Activated CD4-positive, alpha-beta T cell treated with anti-CD3 and anti-CD28 coated beads for 48 hours (primary cell): ENCODE measurements at places on chromosomes 16 and 17.

- DNase-seq = no peak
Observed at GRCh38 chr17:4019275-4019674, 55.0 kb upstream of the ATP2A3 start.

DNA sequence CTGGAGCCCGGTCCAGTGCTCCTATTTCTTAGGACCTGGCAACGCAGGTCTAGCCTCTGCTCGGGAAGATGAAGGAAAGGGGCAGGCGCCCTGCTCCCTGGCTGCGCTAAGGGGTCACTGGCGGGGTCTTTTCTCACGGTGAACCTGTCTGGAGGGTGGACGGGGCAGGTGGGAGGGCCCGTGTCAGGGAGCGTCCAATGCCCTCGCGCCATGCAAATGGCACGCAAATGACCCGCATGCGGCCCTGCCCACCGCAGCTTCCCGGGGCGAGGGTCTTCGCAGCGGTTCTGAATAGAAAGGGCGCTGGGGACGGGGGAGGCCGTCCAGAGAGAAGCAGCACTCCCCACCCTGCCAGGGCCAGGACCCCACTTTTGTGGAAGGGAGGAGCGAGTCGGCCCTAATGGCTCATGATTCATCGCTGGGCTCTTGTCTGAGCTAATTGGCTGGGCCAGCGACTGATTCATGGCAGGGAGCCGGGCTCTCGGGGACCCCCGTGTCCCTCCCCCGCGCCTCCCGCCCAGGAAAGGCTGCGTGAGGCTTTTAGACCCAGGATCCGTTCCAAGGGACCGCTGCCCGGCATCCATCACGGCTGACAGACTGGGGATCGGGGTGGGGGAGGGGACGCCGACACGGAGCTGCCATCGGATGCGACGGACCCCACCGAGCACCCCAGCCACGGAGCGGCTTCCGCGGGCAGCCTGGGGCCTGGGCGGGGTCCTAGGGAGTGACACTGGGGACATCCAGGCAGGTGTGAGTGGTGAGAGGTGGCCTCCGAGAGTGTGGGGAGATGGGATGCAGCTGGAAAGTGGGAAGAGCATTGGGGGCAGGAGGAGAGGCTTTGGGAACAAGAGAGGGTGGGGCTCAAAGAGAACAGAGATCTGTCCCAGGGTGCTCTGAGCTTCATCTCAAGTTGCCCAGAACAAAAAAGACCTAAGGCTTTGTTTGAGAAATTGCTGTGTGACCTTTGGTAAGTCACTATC is 25.0 kb upstream of the NGFR start:
- peak; percentile 4 for DNase-seq

DNA sequence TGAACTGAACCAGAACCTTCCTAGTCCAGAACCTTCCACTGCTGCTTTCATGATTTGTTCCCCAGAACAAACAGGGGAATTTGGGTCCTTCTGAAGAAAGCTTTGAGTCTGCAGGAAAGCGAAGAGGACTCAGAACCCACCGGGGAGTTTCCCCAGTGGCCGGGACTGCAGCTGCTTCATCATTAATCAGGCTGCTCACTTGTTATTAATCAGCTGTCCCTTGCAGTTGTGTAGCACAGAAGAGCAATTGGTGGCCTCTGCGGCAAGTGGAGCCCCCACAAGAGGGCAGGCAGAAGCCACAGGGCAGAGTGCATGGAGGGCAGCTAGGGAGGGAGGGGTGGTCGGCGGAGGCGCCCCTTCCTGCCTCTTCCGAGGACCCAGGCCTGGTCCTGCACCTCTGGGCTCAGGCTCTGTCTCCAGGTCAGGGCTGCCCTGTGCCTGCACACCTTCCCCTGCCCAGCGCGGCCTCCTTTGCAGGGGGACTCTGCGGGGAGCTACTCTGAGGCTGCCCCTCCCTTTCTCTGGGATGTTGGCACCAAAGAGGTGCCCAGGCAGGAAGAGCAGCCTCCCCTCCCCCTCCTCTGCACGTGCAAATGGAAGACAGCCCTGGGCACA is 6.9 kb downstream of the CCL17 start:
- no peak for DNase-seq

DNA sequence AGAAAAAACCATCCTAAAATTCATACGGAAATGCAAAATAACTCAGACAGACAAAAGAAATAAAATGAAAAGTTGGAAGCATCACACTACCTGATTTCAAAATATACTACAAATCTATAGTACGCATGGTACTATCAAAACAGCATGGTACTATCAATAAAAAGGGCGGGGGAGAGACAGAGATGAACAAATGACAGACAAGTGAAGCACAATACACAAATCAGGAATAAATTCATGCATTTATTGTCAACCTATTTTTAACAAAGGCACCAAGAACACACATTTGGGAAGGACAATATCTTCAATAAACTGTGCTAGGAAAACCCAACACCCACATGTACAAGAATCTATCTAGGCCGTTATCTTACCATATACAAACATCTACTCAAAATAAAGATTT is 207.4 kb upstream of the WSB1 start:
- DNase-seq = no peak

GRCh38 chr16:90031931-90032673 is 12.8 kb upstream of the DBNDD1 start:
- no peak for DNase-seq

GRCh38 chr17:49585422-49586027 is 9.9 kb downstream of the NXPH3 start:
- no peak for DNase-seq

DNA sequence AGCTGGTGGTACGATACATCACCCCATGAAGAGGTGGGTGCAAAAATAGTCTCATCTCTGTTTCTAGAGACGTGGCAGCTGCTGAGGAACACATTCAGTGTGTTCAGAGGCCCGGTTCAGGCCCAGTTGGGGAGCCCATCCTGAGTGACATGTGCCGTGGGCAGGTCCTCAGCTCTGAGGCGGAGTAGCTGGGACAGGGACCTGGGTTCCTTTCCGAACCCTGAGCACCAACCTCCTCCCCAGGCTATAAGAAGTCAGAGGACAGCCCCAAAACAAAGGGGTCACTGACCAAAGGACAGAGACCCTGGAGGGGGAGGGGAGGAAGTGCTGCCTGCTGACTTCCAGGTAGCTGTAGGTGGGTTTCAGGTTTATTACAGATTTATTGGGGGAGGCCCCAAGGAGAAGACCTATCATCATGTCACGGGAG is 5.1 kb downstream of the LDHD start:
- no peak for DNase-seq

- DNase-seq = no peak
Observed at GRCh38 chr16:79209308-79209707, 391.2 kb downstream of the MAF start.

GRCh38 chr16:72999541-73000019 is 48.3 kb downstream of the ZFHX3 start:
- no peak for DNase-seq

- no peak for DNase-seq
Observed at GRCh38 chr17:43655693-43656255, 5.9 kb downstream of the MEOX1 start.

DNA sequence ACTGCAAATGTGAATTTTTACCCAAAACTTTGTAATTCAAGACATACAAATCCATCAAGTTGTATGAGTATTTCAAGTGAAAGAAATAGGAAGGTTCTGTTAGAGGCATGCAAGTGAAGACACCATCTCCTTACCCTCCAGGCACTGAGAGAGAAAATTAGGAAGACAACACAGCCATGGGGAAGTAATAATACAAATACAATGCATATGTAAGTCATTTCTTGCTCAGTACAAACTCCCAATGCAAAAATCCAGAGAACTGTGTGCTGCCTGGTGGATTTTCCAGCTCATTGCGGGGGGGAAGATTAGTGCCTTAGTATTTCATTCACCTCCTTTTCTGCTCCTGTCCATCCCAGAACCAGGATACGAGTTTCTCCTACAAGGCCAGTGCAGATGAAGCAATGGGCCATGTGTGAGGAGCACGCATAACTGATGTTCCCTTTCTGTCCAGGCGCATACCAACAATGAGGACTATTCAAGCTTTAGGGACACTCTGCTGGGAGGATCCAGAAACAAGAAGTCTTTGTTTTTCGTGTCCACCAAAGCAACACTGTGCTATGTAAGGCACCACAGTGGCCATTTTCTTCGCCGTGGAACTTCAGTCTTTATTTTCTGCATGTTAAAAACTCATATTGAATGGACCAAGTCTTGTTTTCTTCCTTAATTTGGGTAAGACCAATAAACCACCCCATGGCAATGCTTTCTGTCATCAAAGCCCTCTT is 143.7 kb upstream of the RCVRN start:
- no peak for DNase-seq

- no peak for DNase-seq
Observed at GRCh38 chr17:78223061-78223460, 8.4 kb upstream of the TMEM235 start.

GRCh38 chr17:28925912-28926365 is 23.1 kb upstream of the DHRS13 start:
- peak; percentile 27 for DNase-seq

DNA sequence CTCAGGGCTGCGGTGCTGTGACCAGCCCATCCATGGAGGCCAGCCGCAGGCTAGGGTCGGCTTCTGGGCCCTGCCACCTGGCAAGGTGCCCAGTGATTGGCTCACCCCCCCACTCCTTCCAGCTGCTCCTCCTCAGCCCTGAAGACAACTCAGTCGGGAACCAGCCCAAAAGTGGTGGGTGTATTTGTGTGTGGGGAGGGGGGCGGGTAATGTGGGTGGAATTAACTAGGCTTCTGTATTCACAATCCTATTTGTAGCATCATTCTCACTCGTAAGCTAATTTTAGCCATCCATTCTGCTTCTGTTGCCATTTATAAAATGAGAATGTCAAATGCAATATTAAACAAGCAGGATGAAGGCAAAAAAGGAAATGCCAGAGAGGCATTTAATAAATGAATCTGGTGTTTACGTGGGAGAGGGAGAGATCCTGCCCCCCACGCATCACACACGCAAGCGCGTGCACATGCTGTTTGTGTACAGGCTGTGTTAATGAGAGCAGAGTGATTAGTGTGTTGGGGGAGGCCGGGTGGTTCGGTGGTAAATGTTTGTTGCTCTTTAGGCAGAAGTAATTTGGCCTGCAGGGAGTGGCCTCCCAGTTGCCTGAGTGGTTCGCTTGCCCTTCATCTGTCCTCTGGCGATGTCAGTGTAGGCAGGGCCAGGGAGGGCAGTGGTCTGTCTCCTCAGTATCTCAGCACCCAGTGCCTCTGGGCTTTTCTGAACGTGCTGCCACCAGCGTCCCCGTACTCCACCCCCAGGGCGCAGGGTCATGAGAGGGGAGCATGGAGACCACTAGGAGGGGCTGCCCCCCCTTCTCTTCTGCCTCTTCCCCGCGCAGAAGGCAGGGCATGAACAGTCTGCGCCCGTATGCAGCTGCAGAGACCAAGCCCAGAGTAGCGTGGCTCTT is 140.1 kb downstream of the CCDC182 start:
- DNase-seq = peak; percentile 40

- DNase-seq = no peak
Observed at GRCh38 chr17:76152591-76152990, 11.5 kb upstream of the FOXJ1 start.

- no peak for DNase-seq
Observed at GRCh38 chr17:55278173-55278961, 13.6 kb downstream of the HLF start.

DNA sequence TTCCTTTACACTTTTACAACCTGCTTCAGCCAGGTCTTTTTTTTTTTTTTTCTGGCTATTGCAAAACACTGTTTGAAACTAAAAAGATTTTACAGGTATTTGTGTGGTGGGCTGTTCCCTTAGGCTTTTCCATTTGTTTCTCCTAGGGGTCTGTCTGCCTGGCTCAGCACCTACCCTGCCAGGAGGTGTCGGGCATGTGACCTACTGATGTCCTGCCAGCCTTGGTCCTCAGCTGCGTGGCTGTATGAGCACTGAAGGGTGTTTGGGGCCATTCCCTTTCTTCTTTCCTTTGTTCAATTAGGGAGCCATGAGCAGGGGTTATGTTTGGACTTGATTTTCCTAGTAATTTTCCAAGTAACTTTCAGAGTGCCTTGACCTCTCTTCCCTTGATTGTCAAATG is 269.2 kb upstream of the SALL1 start:
- DNase-seq = no peak

- DNase-seq = peak; percentile 50
Observed at GRCh38 chr17:48625495-48626244, 488 bp downstream of the HOXB9 start.

DNA sequence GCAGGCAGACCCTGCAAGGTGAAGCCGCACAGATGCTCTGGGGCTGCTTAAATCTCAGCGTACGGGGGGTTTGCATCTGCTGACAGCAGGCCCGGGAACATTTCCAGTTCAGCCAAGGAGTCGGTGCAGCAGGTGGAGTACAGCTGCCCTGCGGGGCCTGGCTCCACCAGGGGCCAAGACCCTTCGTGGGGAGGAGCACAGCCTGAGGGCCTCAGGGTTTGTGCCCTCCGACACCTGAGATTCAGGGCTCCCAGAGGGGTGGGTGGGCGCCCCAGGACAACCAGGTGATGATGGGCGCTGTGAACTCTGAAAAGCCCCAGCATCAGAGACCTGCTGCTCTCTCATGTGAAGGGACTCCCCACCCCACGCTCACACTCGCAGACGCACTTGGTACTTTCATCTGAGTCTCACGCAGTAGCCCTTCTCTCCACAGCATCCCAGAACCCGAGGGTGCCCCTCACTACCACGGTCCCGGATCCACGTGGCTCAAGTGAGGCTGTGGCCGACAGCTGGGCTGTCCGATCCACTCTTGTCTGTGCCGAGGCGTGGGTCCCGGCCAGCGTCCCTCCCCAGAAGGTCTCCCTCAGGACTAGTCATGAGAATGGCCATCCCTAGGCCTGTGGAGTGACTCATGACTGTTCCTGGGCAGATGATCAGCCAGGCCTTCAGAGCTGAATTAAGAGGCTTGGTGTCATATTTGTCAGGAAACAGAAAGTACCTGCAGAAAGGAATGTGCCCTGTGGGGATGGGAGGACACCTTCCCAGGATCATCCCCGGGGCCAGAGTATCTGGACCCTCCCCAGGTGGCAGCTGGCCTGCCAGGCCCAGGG is 29.6 kb downstream of the ACSF3 start:
- no peak for DNase-seq

DNA sequence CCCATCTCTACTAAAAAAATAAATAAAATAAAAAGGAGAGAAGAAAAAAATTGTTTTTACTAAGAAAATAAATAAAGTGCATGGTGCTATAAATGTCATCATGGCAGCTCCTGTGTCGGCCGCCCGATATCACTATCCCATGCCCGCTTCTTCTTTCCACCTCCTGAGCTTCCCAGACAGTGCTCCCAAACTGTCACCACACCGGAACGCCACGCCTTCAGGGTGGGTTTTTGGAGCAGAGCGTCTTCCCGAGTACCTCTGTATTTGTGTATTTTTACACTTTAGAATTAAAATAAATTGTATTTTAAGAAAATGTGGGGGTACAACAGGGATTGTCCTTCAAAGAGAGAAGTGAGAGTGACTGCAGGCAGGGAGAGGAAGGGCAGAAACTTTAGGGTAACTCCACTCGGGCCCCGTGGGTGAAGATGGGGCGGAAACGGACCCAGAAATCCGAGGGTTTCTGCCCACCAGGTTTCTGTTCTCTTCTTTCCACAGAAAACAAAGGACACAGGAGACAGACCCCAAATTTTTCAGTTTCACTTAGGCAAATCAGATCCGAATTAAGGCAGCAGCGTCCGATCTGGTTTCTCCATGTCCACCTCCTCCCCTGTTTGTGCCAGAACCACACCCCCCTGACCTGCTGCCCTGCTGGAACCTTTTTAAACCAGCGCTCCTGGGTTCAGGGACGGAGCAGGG is 3.6 kb upstream of the ITGAX start:
- no peak for DNase-seq

- DNase-seq = no peak
Observed at GRCh38 chr17:16938496-16939207, 33.3 kb downstream of the TNFRSF13B start.

- DNase-seq = no peak
Observed at GRCh38 chr17:44176671-44177501, 6.4 kb downstream of the ASB16 start.
